ENCODE measurements at places on chromosomes 1 and 21.

GRCh38 chr1:182268669-182269068 is 122.9 kb downstream of the GLUL start:
- DNase-seq: no peak

DNA sequence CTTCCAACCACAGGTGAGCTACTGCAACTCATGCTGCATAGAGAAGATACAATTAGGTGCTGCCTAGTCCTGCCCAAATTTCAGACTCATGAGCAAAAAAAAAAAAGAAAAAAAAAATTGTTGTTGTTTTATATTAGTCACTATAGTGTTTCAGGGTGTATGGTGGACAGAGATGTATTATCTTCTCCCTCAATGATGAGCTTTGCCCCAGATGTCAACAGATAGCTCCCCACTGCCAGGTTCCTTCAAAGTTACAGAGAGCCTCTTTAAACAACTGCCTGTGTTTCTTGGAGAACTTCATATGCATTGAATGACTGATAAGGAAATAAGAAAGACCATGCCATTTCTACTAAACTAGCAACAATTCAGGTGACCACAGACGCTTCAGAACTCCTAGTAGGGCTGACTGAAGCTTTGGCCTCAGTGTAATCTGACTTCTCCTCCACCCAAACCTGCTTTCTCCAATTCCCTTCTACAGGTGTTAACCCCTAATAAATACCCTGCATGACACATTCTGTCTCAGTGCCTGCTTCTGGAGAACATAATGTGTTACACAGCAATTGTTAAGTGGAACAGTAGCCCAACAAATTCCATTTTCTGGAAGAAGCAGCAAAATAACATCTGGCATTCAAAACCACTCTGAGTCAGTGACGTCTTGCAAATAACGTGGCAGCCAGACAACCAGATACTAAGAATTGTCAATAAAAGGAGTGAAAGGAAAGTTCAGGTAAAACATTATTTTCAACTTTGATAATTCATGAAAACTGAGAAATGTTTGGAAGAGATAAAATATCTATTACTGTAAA is 147.7 kb downstream of the CDC42BPA start:
- no peak for DNase-seq

GRCh38 chr1:162498496-162498810 is 835 bp downstream of the UHMK1 start:
- DNase-seq: no peak

GRCh38 chr1:65959896-65960567 is 167.3 kb downstream of the PDE4B start:
- no peak for DNase-seq

- DNase-seq: peak; percentile 1
These were observed 54.3 kb downstream of the WNT9A start for GRCh38 chr1:227893300-227893948.

GRCh38 chr1:3159996-3160395 is 91.0 kb downstream of the PRDM16 start:
- no peak for DNase-seq

DNA sequence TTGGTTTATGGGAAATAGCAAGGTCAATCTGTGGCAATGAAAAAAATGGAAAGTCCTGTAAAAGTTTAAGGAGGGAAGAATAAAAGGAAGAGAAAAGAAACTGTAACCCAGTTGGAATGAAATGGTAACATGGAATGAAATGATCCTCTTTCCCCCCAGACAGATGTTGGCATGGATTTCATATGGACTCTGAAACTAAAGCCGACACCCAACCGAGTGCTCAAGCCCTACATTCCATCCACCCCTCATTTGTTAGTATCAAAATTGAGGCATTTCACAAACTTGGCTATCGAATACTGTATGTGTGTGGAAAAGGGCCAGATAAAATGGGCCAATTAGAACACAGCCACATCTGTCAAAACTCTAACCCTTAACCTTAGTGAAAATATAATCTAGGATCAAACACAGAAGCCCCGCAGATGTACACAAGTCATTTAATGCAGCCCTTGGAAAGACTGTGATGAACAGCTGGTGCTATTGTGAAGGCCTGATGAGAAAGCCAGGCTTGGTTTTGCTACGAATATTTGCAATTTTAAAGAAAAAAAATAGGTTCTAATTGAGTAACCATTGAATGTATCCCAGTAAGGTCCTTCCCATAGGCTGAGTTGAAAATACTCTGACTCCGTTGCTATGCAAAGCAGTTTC is 72.6 kb upstream of the RGL1 start:
- no peak for DNase-seq

- DNase-seq: no peak
These were observed 9.0 kb upstream of the SH3GLB1 start for GRCh38 chr1:86695400-86695799.
